ENCODE measurements at places on chromosomes 7 and 10.

DNA sequence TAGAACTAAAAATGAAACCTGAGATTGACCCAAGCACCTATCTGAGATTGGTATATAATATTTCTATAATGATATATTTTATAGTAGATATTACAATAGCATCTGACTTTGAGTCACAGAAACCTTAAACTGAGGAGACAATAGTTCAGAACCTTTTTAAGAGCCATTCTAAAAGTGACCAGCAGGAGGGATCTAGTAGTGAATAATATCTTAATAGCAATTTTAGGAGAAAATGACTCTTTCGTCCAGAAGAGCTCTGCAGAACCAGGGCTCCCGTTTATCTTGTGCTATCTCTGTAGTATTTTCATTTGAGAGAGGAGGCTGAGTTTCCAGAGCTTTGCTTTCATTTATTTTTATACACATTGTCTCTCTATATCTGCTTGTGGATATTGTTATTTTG lies 68.1 kb downstream of the PODXL start:
- DNase-seq, result no peak

GRCh38 chr10:96047004-96047649 lies 3.7 kb downstream of the CCNJ start:
- DNase-seq, result no peak

DNA sequence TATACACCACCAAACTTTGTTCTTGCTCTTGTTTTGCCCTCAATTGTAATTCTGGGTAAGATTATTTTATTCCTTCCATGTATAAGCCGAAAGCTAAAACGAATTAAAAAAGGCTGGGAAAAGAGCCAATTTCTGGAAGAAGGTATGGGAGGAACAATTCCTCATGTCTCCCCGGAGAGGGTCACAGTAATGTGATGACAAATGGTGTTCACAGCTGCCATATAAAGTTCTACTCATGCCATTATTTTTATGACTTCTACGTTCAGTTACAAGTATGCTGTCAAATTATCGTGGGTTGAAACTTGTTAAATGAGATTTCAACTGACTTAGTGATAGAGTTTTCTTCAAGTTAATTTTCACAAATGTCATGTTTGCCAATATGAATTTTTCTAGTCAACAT lies 12.5 kb upstream of the CFAP69 start:
- no peak for DNase-seq

DNA sequence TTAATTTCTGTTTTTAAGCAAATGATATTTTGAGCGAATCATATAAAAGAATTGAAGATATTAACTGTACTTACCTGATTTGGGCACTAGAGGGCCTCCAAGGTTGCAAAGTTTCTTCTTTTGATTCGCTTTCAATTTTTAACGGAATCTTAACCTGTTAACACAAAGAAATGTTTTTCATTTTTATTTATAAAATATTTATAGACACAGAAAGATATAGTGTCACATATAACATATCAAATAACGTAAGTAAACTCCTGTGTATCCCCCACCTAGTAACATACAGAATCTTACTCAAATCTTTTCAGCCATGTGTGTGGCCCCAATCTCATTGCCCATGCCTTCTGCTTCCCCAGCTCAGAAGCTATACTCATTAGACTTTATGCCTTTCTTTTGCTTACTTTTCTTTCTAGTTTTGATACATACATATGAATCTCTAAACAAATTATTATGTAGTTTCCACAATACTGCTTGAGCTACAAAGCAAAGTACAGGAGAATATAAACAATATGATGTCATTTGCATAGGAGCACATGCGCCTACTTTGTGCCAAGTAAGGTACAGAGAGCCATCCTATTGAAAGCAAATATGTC lies 49.5 kb upstream of the ZPBP start:
- no peak for DNase-seq

DNA sequence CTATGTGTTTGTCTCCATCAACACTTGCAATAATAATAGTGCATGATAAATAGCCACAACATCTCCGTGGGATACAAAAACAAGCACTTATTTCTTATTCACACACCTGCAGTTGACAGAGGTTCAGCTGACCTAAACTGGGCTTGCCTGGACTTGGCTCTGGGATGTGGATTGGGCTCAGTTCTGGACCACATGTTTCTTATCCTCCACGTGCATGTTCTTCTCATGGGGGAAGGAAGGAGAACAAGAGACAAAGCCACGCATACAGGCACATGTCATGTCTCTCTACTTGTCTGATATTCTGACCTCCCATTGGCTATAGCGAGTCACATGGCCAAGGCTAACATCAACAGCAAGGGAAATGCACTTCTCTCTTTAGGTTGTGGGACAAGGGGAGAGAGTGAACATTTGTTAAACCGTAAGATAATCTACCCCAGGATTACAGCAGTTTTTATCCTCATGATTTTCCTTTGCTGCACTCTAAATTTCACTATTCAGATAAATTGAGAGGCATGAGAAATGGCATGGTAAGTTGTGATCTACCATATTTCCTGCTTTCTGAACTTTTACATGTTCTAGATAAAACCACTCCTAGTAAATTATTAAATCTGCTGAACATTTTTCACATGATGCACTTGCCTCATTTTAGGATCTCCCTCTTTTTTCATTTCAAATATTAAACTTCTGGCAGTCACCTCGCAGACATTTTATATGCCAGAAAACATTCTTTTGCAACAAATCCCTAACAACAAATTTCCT lies 33.7 kb downstream of the CFAP58 start:
- DNase-seq, result no peak

DNA sequence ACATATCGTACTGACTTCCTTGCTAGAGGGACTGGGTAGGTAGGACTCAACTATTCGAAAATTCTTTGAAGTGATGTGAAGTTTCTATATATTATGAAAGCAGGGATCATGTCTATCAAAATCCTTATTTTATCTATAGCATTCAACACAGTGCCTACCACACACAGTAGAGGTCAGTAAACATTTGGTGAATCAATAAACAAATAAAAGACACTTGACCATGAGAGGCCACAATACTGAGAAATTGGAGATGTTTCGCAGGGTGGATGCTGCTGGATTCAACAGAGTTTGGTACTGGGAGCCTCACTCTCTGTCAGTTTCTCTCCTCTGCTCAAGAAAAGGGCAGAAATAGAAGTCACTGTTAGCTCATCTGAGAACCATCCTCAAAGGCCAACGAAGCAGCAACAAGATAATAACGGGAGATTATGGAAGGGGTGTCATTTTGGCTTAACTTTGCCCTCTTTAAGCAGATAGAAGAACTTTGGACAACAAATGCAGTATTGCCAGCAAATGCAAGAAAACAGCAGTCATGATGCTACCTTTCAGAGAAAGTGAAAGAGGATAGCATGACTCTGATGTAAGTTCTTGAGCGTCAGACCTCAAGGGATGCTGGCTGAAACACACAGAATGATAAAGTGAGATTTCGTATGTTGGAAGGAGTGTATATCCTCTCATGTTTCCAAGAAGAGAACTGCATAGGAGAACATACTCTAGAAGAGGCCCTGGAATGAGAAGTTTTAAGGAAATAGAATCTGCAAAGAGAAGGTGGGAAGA lies 107.6 kb downstream of the SEMA3E start:
- no peak for DNase-seq

DNA sequence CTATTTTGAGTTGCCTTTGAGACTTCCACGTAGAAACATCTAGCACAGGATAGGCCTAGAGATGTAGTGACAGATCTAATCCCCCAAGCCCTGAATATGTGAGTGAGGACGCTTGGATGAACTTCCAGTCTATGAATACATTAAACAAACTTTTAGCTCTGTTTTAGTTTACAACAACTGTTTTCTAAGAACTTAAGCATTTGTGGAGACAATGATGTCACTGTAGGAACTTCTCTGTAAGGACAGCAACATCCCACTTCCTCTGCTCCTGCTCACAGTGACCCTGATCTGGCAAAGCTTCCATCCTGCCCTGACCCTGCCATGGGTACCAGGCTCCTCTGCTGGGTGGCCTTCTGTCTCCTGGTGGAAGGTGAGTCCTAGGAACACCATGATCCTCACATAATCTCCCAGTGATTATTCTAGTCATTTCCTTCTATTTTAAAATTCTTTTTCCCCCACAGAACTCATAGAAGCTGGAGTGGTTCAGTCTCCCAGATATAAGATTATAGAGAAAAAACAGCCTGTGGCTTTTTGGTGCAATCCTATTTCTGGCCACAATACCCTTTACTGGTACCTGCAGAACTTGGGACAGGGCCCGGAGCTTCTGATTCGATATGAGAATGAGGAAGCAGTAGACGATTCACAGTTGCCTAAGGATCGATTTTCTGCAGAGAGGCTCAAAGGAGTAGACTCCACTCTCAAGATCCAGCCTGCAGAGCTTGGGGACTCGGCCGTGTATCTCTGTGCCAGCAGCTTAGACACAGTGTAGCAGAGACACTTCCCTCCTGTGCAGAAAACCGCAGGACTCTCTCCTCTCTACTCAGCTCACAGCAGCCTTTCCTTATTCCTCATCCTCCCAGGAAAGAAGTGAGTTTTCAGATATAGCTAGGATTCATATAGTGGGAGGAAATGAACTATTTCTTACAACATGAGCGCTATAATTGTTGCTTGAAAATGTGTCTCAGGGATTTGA lies 194.4 kb upstream of the PRSS1 start:
- no peak for DNase-seq

DNA sequence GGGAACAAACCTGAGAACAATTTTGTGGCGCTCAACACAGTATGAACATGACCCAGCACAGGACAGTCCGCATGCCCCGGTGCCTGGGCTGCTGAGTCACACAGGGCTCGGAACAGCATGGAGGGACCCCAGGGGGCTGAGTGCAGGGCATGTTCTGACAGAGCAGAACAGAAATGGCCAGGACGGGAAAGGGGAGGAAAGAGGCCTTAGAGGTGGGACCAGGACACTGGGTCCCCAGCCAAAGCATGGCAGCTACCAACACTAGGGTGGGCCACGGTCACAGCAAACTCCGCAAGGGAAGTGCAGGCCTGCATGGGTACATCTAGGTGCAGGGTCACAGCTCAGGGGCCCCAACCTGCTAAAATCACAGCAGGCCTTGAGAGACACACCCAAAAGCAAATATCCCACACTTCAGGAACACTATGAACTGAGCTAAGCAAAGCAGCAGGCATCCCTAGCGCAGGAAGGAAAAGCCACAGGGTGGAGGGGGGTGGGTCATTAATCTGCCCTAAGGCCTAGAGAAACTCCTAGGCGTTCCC lies 5.6 kb downstream of the IMPDH1 start:
- DNase-seq, result no peak

DNA sequence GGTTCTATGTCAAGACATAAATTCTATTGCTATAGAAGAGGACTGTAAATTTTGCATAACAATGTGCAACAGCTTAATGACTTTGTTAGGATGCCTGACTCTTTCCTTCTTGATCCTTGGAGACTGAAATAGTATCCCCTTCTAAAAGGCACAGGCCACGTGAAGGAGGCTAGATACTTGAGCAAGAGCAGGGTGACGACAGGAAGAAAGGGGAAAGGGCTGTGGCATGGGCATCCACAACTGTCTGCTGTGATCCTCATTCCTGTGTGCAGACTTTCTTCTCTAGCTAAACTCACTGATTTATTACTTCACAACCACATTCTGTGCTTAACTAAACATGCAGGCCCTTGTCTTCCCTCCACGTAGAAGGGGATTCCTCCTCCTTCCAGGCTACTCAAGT lies 1111.8 kb upstream of the C7orf33 start:
- DNase-seq, result no peak

DNA sequence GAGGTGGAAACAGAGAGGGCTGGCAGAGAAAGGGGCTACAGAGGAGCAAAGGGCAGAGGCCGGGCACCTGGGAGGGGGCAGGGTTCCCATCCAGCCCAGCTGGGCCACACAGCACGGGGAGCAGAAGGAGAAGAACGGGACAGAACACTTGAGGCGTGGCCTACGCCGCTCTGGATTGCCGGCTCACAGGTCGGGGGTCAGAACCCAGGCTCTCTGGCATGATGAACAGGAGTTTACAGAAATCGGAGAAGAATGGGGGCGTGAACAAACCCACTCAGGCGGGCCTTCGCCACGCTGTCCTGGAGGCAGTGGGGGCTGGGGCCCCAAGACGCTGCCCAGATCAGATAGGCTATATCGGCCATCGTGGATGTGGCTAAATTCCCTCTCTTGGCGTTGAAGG lies 362.2 kb upstream of the SHH start:
- no peak for DNase-seq

DNA sequence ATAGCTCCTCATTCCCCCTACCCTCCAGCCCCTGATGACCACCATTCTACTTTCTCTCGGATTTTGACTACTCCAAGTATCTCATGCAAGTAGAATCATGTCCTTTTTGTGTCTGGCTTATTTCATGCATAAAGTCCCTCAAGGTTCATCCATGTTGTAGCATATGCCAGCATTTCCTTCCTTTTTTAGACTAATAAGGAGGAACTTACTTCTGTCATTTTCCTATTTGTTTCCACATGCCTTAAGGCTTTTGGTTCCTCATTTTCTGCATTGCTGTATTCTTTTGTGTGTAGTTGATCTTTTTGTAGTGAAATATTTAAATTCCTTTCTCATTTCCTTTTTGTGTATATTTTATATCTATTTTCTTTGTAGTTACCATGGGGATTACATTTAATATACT lies 376.9 kb downstream of the CALN1 start:
- no peak for DNase-seq

Measured in kidney epithelial cell (primary cell).